ENCODE measurements at places on chromosomes 5 and 9. TPM values are rescaled to one million over a fixed set of nuclear protein-coding genes. Genes with fewer than 3 reads are reported as not detected.

- DNase-seq = no peak
These were observed 246.6 kb downstream of the ARL15 start for GRCh38 chr5:54063817-54064216.

GRCh38 chr5:14443671-14444093 is 137.9 kb upstream of the OTULINL start:
- peak; percentile 60 for DNase-seq

C7 gene
- total RNA-seq = 2.2 TPM

GRCh38 chr5:54579591-54580295 is 62.2 kb downstream of the SNX18 start:
- no peak for DNase-seq

- peak; percentile 91 for DNase-seq
These were observed 475.7 kb downstream of the ENC1 start for GRCh38 chr5:74164725-74165235.

GRCh38 chr5:66603881-66604280 is 7.7 kb downstream of the MAST4 start:
- no peak for DNase-seq

FAM200C gene
- total RNA-seq = 17.0 TPM

CCIN gene
- total RNA-seq = 0.41 TPM

- no peak for DNase-seq
These were observed 598.2 kb upstream of the KLF4 start for GRCh38 chr9:108087781-108088180.

PDLIM7 gene
- 83.0 TPM for total RNA-seq

DNA sequence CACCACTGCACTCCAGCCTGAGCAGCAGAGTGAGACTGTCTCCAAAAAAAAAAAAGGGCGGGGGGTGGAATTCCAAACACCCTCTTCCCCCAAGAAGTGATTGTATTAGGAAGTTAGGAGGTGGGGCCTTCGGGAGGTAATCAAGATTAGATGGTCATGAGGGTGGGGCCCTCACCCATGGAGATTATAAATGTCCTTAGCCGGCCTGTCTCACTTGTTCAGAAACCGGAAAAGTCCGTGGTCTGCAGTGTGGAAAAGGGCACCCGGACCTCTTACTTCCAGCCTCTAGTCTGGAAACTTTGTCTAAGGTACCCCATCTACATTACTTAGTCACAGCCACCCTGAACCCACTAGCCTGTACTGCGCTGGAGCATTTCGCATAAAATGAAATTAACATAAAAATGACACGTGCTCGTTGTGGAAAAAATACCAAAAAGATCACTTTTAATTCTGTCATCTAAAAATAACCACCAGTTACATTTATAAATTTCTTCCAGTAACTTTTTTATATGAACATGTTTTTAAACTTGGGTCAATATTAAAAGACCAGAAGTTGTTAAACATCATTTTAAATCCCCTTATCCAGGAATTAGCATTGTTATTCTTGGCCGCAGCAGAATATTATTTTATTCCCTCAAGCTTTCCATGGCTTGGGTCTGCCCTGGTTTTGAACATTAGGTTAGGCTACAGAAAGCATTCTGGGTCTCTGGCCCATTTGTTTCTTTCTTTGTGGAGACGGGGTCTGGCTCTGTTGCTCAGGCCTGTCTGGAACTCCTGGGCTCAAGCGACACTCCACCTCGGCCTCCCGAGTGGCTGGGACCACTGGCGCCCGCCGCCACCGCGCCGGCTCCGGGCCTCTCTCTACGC is 1.2 kb upstream of the CKS2 start:
- DNase-seq = no peak
